ENCODE measurements at places on chromosomes 11 and 22.

- no peak for DNase-seq
Measured at GRCh38 chr22:29663180-29663821, 56.5 kb upstream of the CABP7 start.

DNA sequence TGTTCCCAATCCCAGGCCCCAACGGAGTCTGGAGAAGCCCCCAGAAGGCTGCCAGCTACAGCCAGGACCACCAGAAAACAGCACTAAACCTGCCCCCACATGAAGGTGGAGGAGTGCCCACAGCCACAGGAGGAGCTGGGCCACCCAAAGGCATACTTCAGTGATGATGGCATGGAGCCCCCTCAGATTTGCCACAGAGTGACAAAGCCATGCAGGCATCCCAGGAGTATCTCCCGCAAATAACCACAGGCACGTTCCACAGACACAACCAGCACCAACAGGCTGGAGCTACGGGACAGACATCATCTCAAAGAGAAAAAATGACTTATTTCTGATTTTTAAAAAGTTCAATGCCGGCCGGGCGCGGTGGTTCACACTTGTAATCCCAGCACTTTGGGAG lies 10.6 kb downstream of the CARS1 start:
- no peak for DNase-seq

DNA sequence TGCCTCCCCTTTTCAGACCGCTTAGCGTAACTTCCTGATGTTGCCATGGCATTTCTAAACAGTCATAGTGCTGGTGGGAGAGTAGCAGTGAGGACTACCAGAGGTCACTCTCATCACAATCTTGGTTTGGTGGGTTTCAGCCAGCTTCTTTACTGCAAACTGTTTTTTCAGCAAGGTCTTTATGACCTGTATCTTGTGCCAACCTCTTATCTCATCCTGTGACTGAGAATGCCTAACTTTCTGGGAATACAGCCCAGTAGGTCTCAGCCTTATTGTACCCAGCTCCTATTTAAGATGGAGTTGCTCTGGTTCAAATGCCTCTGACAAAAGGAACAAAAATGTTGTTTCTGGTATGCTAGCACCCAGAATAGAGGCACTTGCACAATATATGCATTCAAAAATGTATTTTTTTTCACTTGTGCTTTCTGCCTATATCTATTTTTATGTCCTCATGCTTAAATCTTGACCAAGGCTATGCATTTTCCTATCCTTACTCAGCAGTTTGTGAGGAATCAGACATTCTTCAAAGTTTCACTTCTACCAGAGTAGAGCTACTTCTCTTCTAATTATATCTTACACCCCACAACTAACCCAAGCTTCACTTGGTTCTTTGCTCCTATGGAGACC lies 16.1 kb upstream of the OR51M1 start:
- DNase-seq: no peak

- DNase-seq: no peak
Measured at GRCh38 chr22:19180740-19181410, 2.3 kb upstream of the SLC25A1 start.

GRCh38 chr11:75408957-75409219 lies 9.6 kb downstream of the RPS3 start:
- no peak for DNase-seq

- DNase-seq: no peak
Measured at GRCh38 chr11:94734563-94735275, 33.4 kb upstream of the AMOTL1 start.

DNA sequence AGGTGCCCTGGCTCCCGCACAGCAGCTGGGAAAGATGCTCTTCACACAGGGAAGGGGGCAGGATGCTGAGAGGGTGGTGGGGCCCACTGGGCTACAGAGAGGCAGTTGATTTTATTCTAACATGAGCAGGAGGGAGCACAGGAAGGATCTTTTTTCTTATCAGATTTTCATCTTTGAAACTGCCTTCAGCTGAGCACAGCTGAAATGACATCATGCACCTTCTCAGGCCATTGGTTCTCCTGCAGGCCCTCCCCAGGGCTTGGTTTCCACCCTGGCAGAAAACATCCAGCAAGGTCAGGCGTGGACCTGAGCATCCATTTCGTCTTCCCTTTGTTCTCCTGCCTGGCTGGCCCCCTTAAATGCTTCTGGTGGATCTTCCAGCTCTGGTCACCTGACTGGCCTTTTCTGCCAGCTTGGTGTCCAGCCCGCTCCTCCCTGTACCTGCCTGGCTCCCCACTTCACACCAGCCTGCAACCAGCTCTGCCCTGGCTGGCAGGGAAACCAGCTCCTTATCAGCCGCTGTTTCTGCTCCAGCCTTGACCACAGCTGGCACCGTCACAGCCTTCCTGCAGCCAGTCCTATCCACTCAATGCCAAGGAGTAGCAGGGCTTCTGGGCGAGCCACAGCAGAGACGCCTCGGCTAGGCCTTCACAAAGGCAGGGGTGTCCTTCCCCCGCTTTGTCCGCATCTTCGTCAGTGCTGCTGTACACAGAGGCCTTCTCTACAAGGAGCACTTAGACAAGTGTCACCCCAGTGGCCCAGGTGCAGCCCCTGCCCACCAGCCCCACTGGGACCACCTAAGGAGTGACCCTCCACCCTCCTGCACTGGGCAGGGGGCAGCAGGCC lies 36.5 kb downstream of the TOM1 start:
- no peak for DNase-seq

DNA sequence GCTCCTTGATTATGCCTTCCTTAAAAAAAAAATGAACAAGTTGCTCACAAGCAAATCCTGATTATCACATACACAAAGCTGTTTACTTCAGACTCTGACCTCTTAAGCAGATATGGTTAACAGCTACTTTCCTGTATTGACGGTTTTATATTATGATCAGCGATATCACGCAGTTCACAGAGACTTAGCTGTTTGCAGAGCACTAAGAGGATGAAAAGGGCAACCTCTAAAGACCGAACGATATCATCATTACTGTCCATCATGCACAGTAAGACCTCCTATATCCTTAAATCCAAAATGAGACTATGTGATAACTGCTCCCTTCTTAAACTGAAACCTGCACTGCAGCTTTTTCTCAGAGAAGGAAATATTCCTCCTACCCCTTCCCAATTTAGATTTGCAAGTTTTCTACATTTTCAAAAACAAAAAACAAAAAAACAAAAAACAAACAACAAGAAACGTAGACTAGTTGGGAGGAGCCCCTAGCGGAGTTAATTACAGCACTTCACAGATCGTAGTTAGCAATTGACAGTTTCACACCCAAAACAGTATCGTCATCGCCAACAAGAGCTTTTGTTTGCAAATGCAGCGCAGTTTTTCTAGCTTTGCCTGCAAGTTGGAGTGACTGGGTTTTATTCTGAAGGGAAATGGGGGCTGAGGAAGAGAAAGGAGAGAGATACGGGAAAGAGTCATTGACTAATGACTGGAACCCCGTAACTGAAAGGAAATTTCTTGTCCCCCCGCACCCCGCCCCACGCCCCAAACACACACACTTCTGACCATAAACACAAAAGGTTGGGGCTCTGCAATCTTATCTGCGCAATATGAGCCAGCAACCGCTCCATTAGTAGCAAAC lies 1.2 kb downstream of the DDX6 start:
- DNase-seq: no peak

- DNase-seq: no peak
Measured at GRCh38 chr11:36147491-36147890, 141.7 kb downstream of the COMMD9 start.
